ENCODE measurements at places on chromosomes 3 and 15.
A peak's percentile ranks its signal among the peaks of the same experiment; 100 is the strongest.

GRCh38 chr3:187920913-187921312 lies 175.6 kb upstream of the BCL6 start:
- DNase-seq = no peak

GRCh38 chr3:141056751-141057171 lies 5.6 kb downstream of the SPSB4 start:
- no peak for DNase-seq

- no peak for DNase-seq
Observed at GRCh38 chr15:63942486-63943365, 103.6 kb downstream of the DAPK2 start.

DNA sequence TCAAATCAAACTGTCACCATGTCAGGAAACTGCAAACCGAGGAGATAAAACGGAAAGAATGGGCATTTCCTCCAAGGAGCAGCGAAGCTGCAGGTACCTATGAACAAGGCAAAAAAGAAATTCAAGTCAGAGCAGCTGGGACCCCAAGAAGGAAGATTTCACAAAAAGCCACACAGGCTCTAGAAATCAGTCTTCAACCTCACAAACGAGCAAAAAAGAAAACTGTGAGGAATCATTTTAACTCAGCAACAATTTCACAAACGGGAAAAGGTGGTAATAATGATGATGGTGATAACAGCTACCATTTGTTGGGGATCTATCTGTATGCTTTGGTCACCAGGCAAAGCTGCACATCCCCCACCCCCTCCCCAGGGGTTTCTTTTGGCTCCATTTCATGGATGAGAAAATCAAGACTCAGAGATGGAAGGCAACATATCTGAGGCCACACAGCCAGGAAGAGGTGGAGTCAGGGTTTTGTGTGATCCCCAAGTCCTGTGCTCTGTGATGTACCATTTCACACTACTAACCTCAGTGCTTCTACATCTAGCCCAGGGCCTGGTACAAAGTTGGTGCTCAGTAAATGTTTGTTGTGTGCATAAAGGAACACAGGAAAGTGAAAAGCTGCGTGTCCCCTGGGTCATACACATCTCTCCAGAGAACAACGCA lies 109.9 kb downstream of the IQSEC1 start:
- DNase-seq = no peak

DNA sequence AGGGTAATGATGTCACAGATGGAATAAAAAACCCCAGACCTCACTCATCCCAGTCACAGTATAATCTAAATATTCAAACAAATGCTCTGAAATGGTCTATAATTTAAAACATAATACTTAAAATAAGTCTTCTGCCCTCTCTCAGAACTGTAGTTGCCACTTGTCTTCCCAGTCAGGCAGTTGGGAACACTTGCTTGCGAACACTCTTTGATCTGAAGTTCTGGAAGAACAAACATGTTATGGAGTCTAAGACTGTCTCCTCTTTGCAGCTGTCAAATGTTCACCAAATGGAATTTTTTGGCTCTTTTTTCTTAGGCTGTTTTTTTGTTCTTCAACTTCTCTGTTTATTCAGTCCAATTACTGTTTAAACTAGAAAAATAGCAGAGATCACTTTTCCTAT lies 711.1 kb upstream of the GOLIM4 start:
- DNase-seq = no peak

DNA sequence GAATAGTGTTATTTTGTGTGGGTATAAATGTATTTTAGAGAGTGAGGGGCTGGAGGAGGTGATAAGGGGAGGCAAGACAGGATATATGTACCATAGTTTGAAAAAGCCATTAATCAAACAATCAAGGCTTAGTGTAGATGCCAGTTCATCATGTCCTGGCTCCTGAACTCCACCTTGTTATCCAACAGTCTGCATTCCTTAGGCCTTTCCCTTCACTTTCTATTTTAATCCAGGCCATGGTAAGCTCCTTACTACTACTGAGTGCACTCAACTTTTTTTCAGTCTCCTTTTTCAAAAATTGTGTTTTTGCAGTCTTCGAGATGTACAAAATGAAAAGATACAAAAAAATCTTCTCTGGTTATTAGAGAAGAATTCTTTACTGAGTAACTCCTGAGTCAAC lies 700.5 kb upstream of the NAALADL2 start:
- no peak for DNase-seq

DNA sequence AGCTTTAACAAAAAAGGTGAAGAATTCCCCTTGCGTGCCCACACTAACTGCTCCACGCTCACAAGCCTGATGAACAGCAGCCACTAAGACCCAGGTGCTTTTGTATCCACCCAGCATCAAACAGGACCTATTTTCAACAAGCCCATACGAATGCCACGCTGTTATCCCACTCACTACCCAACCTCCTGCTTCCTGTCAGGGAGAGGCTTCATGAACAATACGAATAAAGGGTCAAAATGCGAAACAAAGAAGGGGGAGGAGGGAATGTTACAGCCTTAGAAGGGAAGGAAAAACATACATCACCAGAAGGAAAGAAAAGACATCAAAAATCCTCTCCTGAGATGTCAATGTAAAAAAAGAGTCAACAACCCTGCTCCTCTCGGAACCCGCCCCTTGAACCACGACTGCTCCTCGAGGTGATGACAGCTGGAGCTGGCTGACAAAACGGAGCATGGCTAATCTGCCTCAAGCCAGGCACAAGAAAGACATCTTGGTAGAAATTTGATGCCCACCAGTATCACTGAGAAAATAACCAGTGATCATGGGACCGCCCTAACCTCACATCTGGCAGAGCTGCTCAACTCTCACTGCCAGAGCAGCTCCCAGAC lies 9.7 kb downstream of the ERC2 start:
- no peak for DNase-seq

DNA sequence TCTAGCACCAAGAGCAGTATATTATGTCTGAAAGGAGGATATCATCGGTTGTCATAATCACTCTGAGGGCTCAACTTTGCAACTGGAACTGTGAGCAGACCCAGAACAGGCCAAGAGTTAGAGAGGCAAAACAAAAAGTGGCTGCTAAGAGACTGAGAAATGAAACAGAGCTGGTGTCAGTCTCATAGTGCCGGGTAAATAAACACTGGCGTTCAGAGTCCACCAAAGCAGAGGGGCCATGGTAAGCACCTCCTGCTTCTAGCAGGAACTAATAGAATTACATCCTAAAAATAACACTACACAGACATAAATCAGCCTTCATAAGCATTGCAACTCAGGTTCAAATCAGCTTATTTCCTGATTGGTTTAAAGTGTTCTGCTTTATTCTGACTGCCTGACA lies 10.3 kb upstream of the IL12A start:
- no peak for DNase-seq

GRCh38 chr15:77839456-77839855 lies 206.7 kb upstream of the LINGO1 start:
- no peak for DNase-seq

DNA sequence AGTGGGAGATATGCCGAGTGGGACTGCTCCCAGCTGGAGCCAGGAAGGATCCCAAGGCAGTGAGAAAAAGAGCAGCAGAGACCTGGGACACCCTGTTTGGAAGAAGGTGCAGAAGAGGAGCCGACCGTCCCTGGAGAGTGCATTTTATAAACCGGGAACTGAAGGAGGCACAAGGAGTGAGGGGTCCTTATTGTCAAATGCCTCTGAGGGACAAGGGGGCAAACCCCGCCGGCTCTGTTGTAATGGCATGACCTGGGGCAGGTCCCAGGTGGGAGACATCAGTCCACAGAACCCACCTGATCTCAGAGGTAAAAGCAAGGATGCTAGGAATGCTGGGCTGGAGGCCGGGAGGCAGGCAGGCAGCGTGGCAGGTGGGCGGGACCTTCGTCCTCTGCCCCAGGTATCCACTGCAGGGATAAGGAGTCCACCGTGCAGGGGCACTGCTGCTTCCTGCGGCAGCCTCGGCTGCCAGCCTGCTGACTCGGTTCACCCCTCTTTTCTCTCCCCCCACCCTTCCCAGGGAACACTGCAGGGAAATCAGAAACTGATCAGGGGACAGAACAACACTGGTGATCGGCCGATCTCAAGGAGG lies 26.9 kb downstream of the ADAMTS17 start:
- no peak for DNase-seq

- no peak for DNase-seq
Observed at GRCh38 chr3:193974191-193974652, 161.7 kb upstream of the HES1 start.

DNA sequence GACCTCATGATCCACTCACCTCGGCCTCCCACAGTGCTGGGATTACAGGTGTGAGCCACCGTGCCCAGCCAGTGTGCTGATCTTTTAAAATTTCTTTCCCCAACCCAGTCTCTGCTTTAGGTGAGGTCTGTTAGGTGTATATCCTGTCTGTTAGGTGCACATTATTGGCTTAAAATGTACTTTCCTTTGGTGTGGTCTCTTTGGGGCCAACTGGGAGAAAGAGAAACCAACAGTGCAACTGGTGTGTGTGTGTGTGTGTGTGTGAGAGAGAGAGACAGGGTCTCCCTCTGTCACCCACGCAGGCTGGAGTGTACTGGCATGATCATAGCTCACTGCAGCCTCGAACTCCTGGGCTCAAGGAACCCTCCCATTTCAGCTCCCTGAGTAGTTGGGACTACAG lies 50.3 kb upstream of the GNB5 start:
- DNase-seq = no peak

DNA sequence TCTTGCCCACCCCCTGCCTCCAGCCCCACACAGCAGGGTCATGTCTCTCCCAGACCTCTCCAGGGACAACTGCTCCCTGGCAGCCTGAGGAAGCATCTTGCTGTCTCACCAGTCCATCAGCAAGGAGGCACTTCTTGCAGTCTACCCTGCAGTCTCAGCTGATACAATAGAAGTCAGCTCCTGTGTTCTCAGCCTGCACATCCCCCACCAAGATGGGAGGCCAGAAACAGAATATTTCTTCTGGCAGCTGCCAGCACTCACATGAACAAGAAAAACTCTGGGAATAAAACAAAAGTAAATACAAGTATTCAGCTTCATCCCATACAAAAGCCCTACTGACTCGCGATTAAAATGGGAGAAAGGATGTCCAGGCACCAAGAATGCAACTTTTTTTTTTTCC lies 457.4 kb upstream of the PROK2 start:
- DNase-seq = no peak

DNA sequence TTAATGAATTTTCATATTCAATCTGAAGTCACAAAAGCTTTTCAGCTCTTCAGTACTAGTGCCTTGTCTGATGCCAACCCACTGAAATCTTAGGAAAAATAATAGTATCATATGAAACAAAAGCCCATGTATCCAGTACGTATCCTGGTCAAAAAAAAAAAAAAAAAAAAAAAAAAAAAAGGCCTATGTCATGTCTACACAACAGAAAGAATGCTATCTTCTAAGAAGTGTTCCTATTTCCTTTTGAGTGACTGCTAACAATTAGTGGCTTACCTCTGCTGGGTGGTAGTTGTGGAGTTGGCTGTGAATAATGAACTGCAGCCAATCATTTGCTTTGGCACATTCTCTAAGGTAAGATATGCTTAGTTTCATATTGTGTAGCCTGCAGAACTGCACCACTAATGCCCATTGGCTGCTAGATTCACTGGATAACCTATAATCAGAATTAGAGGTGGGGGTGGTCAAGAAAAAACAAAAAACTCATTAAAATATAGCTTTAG lies 59.6 kb downstream of the EIF3J start:
- DNase-seq = no peak

GRCh38 chr3:101779047-101779821 lies at the start of gene NXPE3:
Gene NXPE3 (plus strand): TSS chr3:101779211. CDS start chr3:101785597, 6,386 bp downstream.
- peak; percentile 91 for DNase-seq

- no peak for DNase-seq
Observed at GRCh38 chr3:130905551-130905950, 11.7 kb downstream of the ATP2C1 start.

DNA sequence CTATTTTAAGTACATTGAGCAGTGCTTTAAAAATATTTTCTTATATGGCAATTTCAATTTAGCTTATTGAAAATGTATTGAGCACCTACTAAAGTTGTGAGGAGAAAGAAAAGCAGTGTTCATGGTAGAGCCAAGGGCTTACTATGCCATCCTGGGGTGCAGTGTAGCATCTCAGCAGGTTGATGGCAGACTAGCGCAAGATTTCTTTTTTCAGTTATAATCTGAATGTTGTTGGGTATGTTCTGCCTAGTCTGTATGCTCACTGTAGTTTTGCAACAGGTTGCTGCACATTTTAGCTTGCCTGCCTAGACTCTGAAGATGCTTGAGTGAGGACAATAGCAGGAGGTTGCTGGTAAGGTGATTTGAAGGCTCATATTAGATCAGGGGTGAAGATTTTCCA lies 103.1 kb upstream of the UNC13C start:
- DNase-seq = no peak

DNA sequence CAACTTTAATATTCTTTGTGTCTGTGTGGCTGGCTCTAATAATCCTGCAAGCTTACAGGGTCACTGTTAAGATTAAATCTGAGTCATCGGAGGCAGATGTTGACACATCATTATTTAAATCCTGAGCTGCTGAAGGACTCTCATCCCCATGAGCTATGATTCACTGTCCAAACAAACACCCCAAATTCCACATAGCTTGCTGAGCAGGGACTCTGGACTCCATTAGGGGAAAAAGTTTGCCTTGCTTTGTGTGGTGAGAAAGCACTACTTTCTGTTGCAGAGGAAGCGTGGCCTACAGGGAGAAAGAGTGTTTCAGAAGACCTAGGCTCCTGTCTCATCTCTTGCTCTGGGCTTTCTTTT lies 213.7 kb downstream of the PDCD6IP start:
- no peak for DNase-seq

DNA sequence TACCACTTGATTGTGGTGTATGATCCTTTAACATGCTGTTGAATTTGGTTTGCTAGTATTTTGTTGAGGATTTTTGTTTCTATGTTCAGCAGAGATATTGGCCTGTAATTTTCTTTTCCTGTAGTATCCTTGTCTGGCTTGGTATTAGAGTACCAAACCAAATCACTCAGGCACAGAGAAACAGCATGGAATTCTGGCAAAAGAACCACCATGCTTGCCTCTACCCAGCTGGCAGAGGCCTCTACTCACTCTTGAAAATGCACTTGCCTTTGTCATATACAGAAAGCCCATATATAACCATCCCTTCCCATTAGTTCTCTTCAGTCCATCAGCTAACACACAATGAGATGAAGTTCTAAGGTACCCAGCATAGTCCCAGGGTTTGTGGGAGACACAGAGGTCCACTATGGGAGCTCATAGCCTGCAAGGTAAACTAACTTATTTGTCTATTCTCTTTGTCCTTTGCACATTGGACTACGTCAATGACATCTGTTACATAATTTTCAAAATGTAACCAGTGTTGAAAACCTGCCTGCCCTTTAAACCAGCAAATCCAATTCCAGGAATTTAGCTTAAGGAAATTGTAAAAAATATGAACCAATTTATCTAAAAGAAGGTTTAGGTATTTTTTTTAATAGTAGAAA lies 82.1 kb upstream of the POMGNT2 start:
- no peak for DNase-seq

DNA sequence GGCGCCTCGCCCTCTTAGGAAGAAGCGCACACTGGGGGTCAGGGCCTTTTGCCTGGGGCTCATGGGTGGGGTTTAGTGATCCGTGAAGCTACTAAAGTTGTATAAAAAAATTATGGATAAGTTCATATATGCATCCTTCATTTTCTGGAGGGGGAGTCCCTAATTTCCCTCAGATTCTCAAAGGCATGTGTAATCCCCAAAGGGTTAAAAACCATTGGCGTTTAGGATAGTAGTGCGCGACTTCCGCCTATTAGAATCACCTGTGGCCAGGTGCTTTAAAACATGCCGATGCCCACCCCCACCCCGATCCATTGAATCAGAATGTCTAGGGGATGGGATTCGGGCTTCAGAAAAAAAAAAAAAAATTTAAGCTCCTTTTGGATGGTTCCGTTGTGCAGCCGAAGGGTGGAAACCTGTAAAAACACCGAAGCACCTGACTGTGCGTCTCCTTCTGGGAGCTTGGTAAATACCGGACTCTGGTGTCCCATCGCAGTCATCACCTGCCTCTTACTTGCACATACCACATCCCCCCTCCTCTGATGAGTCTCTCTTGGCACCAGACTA lies 570 bp downstream of the APH1B start:
- no peak for DNase-seq
